ENCODE measurements at places on chromosomes 4 and X. TPM values are rescaled to one million over a fixed set of nuclear protein-coding genes. Genes with fewer than 3 reads are reported as not detected.

PAPSS1 gene
- 121 TPM for total RNA-seq

GRCh38 chrX:102085706-102086105 is 39.8 kb upstream of the TCEAL2 start:
- no peak for DNase-seq

USP26 gene
- not detected for total RNA-seq

- DNase-seq = no peak
Measured at GRCh38 chr4:26884486-26884988, 23.9 kb downstream of the STIM2 start.

DRD5 gene
- not detected for total RNA-seq
